ENCODE measurements at places on chromosomes 7 and 10.
A peak's percentile ranks its signal among the peaks of the same experiment; 100 is the strongest.

DNA sequence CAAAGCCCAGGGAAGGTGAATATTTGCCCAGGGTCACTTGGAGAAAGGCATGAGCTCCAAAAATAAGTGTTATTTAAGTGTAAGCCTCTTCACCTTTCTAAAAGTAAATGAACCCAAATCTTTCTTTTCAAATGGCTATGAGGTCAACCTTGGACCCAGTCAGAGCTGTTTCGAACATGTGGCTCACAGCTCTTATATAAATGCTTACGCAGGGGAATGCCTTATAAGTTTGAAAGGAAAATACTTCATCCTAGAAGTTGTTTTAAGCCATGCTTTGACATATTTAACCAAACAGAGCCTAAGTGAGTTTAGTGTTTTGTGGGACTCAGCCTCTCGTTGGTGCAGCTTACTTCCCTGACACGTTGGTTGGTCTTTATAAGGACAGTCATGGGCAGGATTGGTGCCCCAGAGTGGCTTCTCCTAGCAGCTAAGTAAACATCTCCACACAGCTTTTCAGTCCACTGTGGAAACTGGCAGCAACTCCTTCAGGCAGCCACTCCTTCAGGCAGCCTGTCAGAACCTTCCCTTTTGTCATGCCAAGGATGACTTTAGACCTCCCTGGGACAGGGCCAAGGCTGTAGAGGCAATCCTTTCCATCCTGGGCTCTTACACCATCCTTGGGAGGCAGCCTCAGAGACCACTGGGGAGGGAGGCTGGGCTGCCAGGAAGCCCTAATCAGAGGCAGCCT is 43.6 kb downstream of the MINDY4 start:
- peak; percentile 17 for DNase-seq

- DNase-seq = no peak
These were observed 135.5 kb upstream of the IMMP2L start for GRCh38 chr7:111697771-111698170.

GRCh38 chr7:137167609-137168008 is 175.9 kb downstream of the PTN start:
- DNase-seq = no peak

- DNase-seq = peak; percentile 85
These were observed 47.2 kb downstream of the SORBS1 start for GRCh38 chr10:95513941-95514392.

DNA sequence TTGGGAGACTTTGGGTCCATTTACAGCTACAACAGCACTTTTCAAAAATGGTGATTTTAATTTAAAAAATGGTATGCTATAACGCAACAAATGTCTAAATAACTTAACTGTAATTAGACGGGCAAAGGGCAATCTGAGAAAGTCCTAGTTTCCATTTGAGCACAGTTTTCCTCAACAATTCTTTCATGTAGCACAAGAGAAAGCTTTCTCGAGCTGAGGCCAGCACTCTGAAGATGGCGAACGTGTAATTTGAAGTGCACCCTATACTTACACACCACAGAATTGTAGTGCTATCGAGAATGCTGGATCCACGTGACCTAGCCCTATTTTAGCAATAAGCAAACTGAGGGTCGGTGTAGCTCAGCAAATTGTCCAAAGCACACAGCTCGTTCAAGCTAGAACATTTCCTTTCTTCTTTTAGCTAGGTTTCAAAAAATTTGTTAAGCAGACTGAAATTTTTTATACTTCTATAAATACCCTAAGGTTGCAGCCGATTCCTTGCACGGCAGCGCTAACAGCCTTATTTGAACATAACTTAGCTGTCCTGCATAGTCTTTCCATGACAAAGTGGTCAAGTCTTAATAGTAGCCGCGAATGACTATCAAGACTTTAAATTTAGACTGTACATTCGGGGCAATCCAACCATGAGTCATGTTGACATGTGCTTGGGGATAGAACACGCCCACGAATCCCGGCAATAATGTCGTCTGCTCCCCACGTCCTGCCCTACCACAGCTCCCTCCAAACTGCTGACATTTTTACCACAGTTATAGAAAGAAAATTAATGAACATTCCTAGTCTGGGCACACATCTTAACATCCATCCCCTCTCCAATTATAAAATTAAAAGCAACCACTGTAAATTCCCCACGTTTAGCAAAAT is 10.0 kb downstream of the KLF6 start:
- peak; percentile 61 for DNase-seq

- no peak for DNase-seq
These were observed 65.4 kb downstream of the MYO3A start for GRCh38 chr10:25999295-25999981.

DNA sequence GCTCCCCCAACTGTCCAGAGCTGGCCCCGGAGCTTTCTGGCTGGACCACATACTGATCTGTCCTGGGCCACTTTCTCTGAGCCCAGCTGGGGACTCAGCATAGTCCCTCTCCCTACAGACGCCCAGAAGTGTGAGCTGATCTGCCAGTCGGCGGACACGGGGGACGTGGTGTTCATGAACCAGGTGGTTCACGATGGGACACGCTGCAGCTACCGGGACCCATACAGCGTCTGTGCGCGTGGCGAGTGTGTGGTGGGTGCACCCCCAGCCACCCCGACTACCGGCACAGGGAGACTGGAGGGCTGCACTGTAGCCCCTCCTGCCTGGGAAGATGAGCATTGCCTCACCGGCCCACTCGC is 41.8 kb downstream of the TBATA start:
- no peak for DNase-seq

GRCh38 chr10:124701881-124702656 is 42.1 kb downstream of the FAM53B start:
- DNase-seq = peak; percentile 38

- peak; percentile 39 for DNase-seq
These were observed 401.1 kb upstream of the PODXL start for GRCh38 chr7:131957338-131958020.

GRCh38 chr7:92632791-92633190 is 42.6 kb upstream of the FAM133B start:
- no peak for DNase-seq

- DNase-seq = no peak
These were observed 171.1 kb downstream of the ITGB1 start for GRCh38 chr10:32786968-32787367.

- peak; percentile 86 for DNase-seq
These were observed 1090.1 kb downstream of the KCNMA1 start for GRCh38 chr10:76547352-76547972.

DNA sequence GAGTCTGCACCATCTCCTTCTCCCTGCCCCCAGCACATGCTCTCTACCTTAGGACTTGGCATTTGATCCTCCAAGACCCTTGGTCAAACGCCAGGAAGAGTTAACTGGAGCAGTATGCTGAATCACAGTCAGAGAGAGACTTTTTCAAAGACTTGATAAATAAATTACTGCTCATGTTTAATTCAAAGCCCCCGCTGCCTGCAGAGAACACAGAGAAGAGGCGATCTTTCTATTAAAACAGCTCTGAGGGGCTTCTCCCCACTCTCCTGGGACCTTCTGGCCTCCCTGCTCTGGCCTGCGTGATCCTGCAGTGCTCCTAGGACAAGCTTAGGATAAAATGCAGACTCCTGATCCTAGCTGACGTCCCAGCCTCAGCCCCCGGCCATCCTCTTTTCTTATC is 47.8 kb downstream of the NPTX2 start:
- DNase-seq = no peak

DNA sequence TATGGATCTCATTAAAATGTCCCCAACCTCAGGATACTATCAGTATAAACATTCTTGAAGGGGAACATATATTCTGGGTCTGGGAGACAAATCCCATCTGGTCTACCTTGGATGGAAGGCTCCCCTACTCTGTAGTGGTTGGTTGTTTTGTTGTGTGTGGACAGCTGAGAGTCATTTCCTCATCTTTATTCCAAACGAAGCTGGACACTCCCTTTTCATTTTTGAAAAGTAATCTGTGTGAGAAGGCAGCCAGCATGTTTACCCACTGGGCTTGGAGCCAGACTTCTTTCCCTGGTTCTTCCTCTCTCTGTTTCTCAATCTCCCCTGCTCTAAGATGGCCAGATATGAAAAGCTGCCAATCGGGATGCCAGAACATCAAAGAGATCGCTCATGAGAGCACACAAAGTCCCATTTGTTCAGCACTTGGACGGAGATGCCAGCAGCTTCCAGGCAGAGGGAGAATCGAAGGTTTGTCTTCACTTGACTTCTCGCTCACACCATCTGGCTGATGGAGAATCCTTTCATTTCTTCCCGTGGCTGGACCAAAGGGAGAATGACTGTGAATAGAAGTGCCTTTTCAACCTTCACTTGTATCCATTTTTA is 108.1 kb upstream of the AGR3 start:
- peak; percentile 92 for DNase-seq

- DNase-seq = no peak
These were observed 1.6 kb upstream of the CRHR2 start for GRCh38 chr7:30683816-30684215.

- DNase-seq = no peak
These were observed 239.2 kb upstream of the ZMIZ1 start for GRCh38 chr10:78829565-78829964.

DNA sequence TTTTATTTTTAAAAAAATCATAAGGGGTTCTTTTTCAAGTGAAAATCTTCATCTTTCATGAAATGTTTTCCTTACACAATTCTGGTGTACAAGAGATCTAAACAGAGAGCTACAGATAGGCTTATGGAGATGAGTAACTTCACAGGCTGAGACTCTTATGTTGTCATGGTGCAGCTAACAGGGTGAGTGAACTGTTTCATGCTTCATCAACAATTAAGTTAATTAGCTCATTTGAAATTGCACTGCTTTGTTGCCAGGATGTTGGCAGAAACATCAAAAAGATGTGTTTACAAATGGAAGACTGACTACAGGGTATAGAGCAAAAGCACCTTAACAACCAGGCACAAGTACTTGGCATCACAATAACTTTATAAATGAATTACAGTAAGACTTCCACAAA is 230.8 kb downstream of the FOXP2 start:
- DNase-seq = peak; percentile 16

DNA sequence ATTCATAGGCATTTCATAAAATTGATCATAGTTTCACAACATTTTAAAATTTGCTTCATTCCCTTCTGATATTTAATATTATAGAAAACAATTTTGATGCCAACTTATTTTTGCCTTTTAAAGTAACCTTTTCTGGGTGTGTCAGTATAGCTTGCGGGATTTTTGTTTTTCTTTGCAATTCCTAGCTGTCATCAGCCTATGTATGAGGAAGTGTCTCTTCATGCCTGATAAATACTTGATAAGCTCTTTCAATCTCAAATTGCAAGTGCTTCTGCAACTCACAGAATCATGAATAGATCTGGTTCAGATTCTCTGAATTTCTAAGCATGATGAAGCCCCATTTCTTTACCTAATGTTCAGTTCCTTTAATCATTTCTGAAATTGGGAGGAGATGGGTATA is 28.0 kb upstream of the ARHGAP21 start:
- no peak for DNase-seq

DNA sequence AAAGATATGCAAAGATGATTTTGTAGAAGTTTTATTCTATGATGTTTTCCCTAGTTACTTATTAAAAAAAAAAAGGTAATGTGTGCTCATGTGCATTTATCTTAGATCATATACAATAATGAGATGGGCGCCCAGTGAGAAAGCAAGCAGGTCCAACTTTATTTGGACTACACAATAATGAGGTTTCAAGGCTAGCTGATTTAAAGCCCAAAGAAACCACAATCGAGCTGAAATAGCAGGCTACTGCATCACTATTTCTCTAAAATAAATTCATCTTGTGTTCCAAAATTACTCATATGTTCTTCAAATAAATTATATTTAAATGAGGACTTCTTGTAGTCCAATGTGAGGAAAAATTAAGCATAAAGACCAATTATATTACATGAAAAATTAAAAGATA is 110.1 kb downstream of the JMJD1C start:
- DNase-seq = no peak

DNA sequence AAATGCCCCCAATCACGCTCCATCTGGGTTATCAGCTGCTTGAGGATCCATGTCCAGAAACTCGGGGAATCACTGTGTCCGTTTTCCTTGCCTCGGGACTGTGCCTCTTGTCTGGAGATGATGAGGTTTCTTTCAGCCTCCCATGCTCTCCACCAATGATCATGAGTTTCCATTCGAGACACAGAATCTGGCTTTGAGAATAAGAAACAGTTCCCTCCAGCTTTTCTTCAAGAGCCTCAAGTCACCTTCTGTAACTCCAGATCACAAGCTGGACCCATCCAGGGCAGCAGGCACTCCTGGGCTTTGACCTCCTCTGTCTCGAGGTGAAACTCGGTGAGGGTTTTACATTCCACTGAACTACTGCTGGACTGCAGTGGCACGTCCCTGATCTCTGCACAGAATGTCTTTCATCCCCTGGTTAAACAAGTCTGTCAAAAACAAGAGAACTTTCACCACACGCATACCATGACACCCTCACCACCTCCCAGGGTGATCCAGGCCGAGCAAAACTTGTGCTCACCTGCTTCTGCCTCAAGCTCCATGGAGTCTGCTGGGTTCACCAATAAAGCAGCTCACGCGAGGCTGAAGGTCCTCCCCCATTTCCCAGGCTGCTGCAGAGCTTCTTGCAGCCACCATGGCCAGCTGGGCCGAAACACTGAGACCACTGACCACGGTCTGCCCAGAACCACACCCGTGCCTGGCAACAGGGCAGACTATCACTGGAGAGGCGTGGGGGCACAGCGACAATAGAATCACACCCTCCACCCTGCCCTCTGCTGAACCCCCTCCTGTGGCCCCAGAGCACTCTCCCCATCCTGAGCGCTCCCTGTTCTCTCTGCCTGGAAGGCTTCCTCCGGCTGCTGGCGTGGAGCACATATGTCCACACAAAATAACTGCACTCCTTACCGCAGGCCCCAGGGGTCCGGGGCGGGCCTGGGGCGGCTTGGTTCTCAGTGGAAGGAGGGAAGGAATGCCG is 25.1 kb downstream of the MAT1A start:
- DNase-seq = no peak

DNA sequence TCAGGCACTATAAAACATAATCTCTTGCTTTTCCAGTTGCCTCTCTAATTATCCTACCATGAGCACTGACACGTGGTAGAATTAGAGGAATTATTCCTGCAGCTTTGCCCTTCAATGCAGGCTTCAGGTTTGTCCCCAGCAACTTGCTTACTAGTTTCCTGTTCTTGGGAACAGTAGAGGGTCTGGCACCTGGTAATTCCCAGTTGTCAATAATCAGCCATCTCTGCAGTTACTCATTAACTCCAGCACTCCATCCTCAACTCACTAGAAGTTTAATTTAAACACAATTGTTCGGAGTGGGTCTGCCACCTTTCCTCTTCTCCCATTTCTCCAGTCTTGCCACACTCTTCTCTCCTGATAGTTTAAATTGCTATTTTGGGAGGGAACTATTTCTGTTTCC is 324.3 kb upstream of the KIAA1217 start:
- no peak for DNase-seq

Measured in Ammon's horn (tissue), 1 donor.